ENCODE measurements at places on chromosomes 11 and 22.
A peak's percentile ranks its signal among the peaks of the same experiment; 100 is the strongest.

DNA sequence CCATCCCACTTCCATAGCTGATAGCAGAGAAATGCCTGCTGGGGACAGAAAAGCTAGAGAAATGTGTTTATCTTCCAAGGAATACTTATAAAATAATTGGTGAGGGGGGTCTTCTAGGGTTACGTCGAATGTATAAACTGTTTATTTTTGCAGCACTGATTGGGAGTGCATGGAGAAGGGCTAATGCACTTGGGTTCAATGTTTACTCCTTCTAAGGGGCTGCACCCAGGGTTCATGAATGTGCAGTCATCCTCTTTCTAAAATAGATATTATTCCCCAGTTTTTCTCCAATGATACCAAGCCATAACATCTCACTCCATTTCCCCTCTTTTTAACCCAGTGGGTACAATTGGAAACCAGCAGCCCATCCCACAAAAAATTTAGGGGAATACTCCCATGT lies 336.9 kb downstream of the ETS1 start:
- no peak for DNase-seq

- no peak for DNase-seq
Observed at GRCh38 chr11:12061851-12062560, 48.4 kb upstream of the MICAL2 start.

DNA sequence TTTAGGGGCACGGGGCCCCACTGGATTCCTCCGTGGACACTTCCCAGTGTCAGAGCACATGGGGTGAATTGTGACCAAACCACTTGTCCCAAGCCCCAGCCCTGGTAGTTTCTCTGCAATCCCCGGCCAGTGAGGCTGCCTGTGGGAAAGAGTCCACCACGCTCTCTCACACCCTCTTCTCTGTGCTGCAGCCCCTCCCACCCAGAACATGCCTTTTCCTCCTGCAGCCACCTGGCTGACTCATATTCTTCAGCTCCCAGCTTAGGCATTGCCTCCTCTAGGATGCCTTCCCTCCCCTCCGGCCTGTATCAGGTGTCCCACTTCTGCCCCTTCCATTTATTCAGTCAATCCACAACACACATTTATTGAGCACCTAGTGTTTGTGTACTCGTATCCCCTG lies 5.4 kb upstream of the RPS6KB2 start:
- no peak for DNase-seq

- peak; percentile 66 for DNase-seq
Observed at GRCh38 chr11:123760894-123761293, 6.6 kb upstream of the OR6X1 start.

DNA sequence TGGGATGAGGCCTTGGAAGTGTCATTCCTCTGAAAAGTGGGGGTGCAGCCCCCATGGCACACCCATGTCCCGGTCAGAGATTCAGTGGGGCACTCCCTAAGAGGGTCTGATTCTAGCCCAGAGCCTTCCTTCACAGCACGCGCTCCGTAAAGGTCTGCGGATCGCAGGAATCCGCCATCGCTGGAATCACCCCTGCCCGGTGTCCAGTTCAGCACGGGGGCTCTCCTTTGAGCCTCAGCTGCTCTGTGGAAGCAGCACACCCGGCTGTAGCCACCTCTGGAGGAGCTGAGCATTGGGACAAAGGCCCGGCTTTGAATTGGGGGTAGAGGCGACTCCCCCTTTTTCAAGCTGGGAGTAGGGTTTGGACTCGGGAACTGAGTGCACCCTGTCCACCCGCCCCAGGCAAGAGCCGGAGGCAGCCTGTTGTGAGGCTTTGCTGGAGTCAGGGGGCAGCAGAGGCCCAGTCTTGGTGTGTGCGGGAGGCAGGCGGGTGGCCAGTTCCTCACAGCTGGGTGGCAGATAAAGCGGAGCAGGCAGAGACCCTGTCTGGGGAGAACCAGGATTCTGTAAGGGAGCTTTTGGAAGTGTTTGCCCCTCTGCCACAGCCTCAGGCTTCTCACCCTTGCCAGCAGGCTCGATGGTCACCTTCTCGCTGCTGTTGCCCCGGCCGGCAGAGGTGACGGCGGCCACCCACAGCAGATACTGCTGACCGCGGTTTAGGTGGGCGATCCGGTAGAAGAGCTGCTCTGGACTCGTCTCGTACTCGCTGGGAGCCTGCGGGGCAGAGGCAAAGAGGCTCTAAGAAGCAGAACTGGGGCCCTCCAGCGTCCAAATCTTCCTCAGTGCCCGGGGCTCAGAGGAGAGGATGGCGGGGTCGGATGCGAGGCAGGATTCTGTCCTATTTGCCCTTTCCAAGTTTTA lies 115.9 kb downstream of the CEP164 start:
- DNase-seq, result no peak

- DNase-seq, result no peak
Observed at GRCh38 chr22:22940961-22941605, 53.5 kb downstream of the IGLL5 start.

GRCh38 chr11:44758983-44759382 lies 32.2 kb downstream of the TSPAN18 start:
- no peak for DNase-seq
